ENCODE measurements at places on chromosomes 13 and 19. TPM values are rescaled to one million over a fixed set of nuclear protein-coding genes. Genes with fewer than 3 reads are reported as not detected.

- no peak overlapping the region for H3K27ac ChIP-seq
- H3K4me1 ChIP-seq, result no peaks in the 10 kb centered on the region
- H3K36me3 ChIP-seq, result no peaks in the 10 kb centered on the region
- no peaks in the 10 kb centered on the region for H3K27me3 ChIP-seq
- DNase-seq, result no peak
Measured at GRCh38 chr13:81409284-81409683, 1068.4 kb upstream of the SPRY2 start.

Gene ZNF730
- 0.74 TPM for total RNA-seq

DNA sequence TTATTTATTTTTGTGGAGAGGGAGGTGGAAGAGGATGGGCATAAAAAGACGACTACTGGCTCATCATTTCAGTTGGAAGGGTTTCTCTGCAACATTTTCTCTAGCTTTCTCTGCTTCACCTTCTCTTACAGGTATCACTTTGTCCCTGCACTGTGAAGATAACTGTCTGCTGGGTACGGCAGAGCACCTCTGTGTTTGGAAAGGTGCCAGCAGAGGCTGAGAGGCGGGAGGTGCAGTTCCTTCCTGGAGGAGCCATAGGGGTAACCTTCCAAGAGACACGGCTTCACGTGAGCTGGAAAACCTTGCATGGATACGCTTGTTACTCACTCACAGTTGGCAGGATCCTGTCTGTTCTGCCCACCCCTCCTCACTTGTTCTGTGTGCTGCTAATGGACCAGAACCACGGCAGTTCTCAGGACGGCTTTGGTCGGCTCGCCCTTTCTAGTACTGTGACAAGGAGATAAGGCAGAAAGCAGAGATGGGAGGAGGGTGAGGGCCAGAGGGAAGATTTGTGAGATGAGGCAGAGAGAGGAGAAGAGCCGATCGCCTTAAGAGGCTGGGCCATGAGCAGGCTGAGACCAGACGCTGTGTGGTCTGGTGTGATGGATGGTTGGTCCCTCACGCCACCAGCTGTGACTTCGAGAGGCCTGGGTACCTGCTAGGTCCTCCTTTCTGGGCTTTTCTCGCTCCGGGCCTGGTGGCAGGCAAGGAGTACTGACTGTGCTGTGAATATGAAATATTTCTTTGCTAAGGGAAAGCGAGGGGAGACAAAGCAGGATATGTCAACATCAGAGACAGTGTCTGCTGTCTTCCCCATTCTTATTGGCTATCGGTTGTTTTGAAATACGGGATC, 66.8 kb downstream of the MRPL57 start:
- no peaks in the 10 kb centered on the region for H3K4me1 ChIP-seq
- H3K4me3 ChIP-seq, result no peak overlapping the region
- H3K27me3 ChIP-seq, result no peaks in the 10 kb centered on the region
- no peaks in the 10 kb centered on the region for H3K36me3 ChIP-seq

- no peaks in the 10 kb centered on the region for H3K36me3 ChIP-seq
- no peaks in the 10 kb centered on the region for H3K4me1 ChIP-seq
- DNase-seq, result no peak
- no peak overlapping the region for H3K27ac ChIP-seq
- H3K4me3 ChIP-seq, result no peak overlapping the region
- H3K27me3 ChIP-seq, result no peaks in the 10 kb centered on the region
Measured at GRCh38 chr19:29417048-29417447, 108.7 kb upstream of the VSTM2B start.

DNA sequence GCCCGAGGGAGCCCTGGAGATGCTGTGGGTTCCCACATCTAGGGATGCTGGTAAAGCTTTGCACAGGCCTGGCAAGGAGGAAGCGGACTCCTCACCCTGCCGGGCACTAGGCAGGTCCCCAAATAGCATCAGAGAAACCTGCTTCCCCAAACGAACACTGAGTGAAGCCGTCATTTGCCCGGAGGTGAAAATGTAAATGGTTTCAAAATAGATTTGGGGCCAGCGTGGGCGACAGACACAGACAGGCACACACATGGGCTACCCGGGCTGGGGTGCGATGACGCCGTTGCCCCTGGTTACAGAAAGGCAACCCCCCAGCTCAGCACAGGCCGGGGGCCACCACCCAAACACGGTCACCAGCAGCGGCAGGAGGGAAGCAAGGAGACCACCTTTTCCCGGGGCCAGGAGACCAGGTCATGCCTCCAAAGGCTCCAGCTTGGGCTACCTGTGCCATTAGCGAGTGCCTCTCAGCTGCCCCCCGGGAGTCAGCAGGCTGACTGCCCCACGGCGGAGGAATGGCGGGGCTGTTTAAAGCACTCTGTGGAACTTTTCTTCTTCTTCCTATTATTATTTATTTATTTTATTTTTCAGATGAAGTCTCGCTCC, 47.5 kb upstream of the NDUFS7 start:
- H3K4me1 ChIP-seq, result no peaks in the 10 kb centered on the region
- no peak overlapping the region for H3K4me3 ChIP-seq
- DNase-seq, result no peak
- H3K27ac ChIP-seq, result no peak overlapping the region
- H3K36me3 ChIP-seq, result no peaks in the 10 kb centered on the region

GRCh38 chr13:71624653-71625600, 242.1 kb downstream of the DACH1 start:
- no peak overlapping the region for H3K27ac ChIP-seq
- no peak for DNase-seq
- no peak overlapping the region for H3K4me3 ChIP-seq
- no peaks in the 10 kb centered on the region for H3K27me3 ChIP-seq
- peaks cover 11% of the 10 kb centered on the region for H3K4me1 ChIP-seq

DNA sequence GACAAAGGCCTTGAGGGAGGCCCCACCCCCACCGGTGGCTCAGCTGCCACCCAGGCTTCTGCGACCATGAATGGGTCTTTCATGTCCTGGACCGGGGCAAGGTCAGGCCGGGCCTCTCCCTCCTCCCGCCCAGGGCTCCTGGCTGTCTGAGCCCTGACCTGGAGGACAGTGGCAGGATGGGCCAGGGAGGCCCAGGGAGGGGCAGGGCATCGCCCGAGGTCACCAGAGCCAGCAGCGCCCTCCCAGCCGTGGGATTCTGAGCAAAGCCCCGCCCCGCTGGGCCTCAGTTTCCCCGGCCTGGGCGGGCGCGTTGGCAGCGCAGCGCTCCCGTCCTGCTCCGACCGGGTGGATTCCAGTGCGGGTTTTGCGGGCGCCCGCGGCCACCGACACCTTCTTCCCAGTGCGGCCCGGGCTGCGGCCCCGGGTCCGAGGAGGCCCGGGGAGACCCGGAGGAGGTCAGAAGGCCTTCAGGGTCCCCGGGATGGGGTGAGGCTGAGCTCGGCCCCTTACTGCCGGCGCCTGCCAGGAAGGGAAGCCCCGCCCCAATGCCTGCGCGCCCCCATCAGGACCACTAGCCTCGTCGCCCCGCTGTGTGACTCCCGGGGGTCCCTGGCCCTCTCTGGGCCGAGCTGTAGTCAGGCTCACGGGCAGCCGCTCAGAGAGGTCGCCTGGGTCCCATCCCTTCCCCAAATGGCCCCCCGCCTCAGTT, 24.6 kb upstream of the SEMA6B start:
- H3K4me1 ChIP-seq, result peaks cover 15% of the 10 kb centered on the region

DNA sequence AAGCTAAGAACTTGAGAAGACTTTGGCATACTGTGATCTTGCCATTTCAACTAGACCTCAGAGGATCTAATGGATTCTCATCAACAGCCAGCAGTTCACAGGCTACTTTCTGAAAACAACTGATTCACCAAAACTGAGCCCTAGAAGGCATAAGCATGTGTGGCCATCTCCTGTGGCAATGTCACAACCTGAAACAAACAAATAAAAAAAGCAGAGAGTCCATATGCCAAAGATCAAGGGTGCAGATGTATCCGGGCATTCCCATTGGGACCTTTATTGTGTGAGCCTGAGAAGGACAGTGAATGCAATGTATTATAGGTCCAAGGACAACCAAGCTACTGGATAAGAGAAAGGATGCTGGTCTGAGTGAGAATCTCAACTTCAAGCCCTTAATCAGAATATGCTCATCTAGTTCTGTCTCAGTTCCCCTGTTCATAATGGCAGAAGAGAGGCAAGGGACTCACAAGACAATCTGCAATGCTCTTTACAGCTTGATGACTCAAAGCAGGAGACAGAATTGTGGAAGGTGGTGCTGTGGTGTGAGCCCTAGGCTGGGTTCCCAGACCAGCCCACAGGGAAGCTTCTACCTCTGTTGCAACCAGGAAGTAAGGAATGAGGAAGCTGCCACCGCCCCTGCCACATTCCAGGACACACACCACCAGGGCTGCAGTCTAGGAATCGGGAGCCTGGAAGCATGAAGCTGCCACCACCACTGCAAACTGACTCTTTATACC, 133.7 kb downstream of the RAP2A start:
- peak; percentile 76 for DNase-seq
- no peak overlapping the region for H3K4me3 ChIP-seq

Gene VMAC
- total RNA-seq, result 8.1 TPM

Gene KISS1R
- total RNA-seq, result not detected

DNA sequence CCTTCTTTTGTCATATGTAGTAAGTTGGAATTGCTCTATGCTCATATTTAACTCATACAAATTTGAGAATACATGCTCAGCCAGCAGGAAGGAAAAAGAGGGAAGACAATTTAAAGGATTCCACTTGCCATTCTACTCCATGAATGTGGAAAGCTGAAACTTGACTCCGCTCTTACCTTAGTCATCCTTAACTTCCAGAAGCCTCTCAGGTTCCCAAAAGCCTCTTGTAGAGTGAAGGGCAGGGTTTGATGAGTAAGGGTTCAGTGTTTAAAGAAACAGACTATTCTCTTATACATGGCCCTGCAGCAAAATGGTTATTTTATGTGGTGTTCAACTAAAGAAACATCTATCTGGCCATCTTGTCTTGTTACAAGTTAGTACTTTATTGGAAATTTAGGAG, 27.1 kb downstream of the FAM124A start:
- H3K36me3 ChIP-seq, result no peaks in the 10 kb centered on the region
- no peak overlapping the region for H3K4me3 ChIP-seq
- H3K4me1 ChIP-seq, result peaks cover 7% of the 10 kb centered on the region

DNA sequence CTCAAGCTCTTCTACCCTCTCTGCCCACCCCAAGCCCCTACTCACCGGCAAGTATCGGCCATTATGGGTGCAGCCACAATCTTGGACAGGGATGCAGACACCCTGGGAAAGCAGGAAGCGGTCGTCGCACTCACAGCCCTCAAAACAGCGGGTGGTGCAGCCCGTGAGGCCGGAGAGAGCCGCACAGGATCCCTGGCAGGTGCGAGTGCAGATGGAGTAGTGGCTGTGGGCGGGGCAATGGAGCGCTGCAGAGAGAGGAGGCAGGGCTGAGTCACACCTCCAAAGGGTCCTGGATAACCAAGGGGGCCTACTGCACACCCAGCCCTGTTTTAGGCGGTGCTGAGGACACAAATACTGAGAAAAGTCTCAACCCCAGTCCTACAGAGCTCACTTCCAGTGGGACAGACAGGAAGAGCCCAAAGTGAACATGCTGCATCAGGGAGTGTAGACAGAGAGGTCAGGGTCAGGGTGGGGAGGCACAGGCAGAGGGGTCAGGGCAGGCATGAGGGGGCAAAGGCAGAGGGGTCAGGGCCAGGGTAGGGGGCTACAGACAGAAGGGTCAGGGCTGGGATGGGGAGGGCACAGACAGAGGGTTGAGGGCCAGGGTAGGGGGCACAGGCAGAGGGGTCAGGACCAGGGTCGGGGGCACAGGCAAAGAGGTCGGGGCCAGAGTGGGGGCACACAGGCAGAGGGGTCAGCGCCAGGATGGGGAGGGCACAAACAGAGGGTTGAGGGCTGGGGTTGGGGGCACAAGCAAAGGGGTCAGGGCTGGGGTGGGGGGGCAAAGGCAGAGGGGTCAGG, 24.2 kb upstream of the FBL start:
- no peaks in the 10 kb centered on the region for H3K36me3 ChIP-seq
- no peaks in the 10 kb centered on the region for H3K4me1 ChIP-seq
- no peak for DNase-seq
- H3K27ac ChIP-seq, result no peak overlapping the region
- H3K27me3 ChIP-seq, result no peaks in the 10 kb centered on the region
